ENCODE measurements at places on chromosomes 3 and 15.

DNA sequence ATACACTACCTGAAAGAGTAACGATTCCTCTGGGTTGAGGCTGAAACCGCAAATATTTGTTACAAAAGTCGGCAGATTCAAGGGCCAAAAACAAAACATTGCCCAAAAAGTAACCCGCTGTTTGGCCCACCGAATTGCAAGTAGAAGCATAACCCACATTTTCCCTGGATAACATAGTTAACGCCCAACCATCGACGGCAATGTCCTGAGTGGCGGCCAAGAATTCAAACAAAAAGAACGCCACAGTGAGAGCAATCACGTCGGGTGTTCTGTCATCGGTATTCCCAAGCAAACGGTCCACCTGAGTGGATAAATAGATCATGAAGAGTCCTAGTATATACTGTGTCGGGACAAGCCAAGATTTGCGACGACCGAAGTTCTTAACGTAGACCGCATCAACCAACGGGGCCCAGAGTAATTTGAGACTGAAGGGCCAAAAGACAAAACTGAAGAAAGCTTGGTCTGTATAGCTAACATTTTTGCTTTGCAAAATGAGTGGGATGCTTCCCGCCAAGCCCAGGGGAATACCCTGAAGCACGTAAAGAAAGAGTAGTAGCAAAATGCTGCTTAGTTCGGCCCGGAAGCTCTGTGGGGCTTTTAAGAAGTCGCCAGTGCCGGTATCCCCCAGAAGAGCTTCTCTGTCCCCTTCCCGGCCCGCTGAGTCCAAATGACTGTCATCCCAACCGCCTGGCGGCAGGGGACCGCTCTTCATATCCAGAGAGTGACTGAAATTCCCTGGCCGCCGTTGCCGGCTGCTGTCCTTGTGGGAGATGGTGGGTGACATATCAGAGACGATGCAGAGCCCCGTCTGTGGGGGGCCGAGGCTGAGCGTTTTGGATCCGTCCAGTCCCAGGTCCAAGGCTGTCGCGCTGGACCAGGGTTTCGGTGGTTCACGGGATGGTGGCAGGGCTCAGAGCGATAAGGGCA, 750 bp downstream of the SLC33A1 start:
- peak; percentile 24 for DNase-seq

- DNase-seq = no peak
These were observed 151.2 kb downstream of the OPA1 start for GRCh38 chr3:193744048-193744821.

GRCh38 chr15:90750186-90750585, 33.0 kb downstream of the BLM start:
- DNase-seq = peak; percentile 49

DNA sequence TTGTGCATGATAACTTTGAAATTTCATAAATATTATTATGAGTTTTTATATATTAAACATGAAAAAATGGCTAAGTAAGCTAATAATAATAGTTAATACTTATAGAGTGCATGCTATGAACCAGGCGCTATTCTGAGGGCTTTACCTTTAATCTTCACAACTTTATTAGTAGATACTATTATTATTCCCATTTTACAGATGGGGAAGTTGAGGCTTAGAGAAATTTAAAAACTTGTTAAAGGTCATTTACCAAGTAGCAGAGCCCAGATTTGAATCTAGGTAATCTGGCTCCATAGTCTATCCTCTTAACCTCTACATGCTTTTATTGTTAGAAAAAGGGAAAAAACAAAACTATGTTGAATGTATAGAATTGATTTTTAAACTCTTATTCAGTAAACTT, 60.4 kb downstream of the TRPC1 start:
- no peak for DNase-seq

Measured in inflammatory macrophage (primary cell).